NCI-H2081 treated with DMSO at 0.1 percent for 48 hours (cell line): ENCODE measurements at places on chromosomes 5 and 9.

- DNase-seq = no peak
Observed at GRCh38 chr9:108863891-108864290, 1.8 kb downstream of the ACTL7A start.

DNA sequence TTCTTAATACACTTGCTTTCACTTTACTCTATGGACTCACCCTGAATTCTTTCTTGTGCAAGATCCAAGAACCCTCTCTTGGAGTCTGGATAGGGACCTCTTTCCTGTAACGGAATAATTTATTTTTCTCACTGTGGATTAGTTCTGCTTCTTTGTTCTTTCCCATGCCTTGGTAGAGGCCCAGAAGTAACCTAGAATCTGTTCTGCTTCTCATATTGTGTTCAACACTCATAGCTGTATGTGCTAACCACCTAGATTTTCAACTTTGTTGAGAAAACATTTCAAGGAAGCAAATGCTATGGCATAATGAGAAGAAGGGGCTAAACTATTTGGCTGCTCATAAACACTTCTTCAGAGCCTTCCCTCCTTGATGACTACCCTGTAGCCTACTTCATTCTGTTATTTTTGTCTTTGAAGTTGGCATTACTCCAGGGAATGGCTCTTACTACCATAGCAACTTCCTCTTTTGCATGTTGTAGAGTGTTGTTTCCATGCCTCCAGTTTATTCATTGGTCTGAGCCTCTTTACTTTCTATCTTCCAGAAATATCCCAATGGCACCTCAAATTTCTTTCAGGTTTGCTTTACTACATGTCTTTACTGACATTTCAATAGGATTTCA, 74.3 kb downstream of the KIAA0825 start:
- DNase-seq = no peak

DNA sequence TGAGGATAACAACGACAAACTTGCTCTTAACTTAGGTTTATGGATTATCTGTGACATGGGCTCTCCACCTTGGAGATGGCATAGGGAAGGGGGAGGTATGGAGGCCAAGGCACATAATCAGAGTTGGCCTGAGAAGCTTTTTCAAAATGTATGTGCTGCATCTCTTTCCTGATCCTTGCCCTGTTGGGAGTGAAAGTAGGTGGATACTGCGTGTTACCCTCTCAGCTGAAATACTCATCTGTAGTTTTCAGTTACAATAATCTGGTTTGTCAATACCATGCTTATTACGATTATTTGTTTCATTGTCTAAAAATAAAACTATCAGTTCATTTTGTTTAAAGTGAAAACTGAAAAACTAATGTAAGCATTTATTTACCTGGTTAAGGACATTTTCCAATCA, 86.7 kb downstream of the SLC44A1 start:
- DNase-seq = no peak

DNA sequence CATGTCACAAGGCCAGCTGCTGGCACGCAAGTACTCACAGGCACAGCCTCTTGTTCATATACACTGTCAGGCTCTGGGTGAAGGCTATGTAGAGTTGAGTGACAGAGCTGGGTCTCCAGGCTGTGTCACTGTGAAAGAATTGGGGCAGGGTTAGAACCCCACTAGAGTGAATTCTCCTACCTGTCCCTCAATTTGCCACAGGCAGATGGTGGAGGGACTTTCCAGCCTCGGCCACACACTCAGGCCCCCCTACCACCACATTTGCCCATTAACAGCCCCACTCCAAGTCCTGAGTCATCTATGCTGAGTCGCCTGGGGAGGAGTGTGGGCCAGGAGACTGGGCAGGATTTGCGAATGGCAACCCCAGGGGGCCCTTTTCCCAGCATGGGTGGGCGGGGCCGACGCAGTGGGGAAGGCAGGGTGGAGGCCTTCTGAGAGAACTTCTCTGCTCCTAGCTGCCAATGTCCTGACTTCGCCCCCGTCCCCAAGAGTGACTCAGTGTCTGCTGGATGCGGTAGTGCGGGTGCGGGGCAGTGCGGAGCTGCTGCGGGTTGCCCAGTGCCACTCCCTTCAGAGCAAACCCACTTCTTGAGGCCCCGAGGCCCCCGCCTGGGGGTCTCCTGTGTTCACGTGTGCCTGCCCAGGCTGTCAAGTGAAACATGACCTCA, 50.3 kb upstream of the PSD2 start:
- no peak for DNase-seq

DNA sequence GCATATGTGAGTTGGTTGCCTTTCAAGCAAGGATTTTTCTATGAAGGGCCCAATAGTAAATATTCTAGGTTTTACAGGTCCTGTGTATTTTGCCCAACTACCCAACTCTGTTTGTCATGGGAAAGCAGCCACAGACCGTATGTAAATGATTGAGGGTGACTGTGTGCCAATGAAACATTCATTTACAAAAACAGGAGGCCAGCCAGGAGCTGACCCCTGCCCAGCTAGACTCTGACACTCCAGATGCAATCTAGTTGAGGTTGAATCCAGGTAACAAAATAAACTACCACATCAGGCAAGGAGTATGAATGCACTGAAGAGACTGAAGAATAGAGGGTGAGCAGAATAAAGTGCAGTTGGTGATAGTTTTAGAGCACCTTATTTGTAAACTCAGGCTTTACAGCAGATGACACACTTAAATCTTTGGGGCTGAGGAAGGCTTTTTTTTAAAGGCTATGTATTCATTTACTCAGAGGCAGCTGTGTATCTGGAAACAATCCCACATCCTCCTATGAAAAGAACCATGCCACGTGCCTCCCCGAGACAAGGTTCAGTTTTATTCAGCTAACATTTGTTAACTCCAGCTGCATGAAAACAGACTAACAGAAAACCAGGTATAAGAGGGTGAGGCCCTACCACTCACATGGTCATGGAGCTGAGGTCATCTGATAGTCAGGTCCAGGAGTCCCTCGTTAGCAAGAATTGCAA, 60.7 kb downstream of the SLC1A1 start:
- DNase-seq = no peak

- no peak for DNase-seq
Observed at GRCh38 chr5:148833122-148833521, 6.7 kb downstream of the ADRB2 start.

DNA sequence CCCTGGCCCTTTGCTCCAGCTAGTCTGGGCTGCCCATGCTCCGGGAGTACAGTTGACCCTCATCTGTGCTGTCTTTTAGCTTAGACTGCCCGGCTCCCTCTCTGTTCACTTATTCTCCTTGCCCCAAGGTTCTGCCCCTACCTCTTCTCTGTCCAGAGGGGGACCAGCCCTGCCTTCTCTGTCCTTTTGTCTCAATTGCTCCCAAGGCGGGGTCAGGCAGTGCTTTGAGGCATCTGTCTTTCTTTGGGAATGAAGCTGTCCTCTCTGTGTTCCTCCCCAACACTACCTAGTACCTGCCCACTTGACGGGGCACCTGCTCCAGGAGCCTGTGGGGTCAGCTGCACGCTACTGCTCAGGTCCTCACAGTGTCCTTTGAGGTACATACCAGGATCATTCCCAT, 59.3 kb downstream of the PSD2 start:
- DNase-seq = no peak

DNA sequence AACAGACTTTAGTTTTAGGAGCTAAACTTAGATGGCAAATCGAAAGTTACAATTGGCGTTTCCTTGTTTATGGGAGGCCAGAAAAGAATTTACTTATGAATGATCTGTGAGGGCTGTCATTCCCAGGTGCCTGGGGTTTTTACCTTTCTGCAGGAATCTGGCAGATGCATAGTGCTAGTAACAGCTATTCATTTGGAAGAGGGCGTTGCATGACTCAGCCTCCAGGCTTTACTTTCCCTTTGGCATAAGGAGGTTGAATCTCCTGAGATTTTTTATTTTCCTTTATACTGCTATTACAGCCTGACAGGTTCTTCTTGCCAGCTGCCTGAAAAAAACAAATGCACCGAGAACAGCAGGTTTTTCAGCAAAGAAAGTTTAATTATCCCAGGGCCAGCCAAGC, 30.0 kb downstream of the CARD6 start:
- DNase-seq = no peak

DNA sequence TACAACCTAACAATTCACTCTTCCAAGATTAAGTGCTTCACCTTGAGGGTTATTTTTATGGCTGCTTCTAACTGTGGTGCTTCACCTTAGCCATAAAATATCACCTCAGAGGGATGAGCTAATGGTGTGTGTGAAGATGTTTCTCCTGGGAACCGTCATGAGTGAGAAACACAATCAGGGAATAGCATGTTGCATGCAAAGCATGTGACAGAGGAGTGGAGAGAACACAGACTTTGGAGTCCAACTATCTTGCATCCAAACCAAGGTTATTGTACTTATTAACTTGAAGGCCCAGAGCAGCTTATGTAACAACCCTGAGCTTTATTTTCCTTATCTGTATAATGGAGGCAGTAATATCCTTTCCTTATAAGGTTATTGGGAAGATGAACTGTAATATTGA, 1089.0 kb upstream of the DMAC1 start:
- DNase-seq = no peak

GRCh38 chr9:2153630-2154217, 138.6 kb downstream of the SMARCA2 start:
- no peak for DNase-seq

GRCh38 chr5:16901021-16901644, 35.0 kb downstream of the MYO10 start:
- DNase-seq = no peak

GRCh38 chr5:178192244-178192643, 5.1 kb upstream of the GMCL2 start:
- no peak for DNase-seq

GRCh38 chr5:34891981-34892380, 23.3 kb downstream of the RAD1 start:
- DNase-seq = no peak

- DNase-seq = no peak
Observed at GRCh38 chr9:93895535-93895934, 59.6 kb downstream of the BARX1 start.

DNA sequence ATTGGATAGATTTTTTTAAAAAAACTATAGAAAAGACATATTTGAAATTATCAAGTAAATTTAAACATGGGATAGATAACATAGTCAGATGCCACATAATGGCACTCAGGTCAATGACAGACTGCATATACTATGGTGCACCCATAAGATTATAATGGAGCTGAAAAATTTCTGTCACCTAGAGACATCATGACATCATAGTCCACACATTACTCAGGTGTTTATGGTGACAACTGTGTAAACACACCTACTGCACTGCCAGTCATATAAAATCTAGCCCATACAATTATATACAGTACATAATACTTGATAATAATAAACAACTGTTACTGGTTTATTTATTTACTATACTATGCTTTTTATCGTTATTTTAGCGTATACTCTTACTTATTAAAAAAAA, 58.6 kb downstream of the CPLANE1 start:
- no peak for DNase-seq

DNA sequence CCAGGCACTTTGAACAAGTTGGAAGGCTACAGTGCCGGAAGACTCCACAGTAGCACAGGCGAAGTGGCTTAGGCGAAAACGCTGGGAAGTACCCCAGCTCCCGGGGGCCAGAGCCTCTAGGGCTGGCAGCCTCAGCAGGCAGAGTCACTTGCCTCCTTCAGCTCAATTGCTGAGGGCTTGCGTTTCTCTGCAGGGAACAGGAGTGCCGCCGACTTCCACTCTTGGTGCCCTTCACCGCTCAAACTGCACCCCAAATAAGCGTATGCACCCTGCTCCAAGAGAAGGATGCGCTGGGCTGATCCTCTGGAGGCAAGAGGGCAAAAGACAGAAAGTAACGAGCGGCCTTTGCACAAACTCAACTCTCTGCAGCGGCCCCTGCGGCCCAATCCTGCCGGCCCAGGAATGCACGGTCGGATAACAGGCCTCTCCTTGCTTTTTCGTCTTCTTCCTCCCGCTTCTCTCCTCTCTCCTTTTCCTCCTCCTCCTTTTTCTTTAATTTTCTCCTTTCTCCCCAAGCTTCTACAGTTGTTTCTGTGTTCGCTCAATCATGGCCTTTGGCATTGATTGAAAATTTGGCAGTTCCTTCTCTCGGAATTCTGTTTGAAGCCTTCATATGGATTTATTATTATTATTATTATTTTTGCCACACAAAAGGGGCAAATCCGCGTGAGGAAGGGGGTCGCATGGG, 1.1 kb upstream of the S1PR3 start:
- DNase-seq = no peak

DNA sequence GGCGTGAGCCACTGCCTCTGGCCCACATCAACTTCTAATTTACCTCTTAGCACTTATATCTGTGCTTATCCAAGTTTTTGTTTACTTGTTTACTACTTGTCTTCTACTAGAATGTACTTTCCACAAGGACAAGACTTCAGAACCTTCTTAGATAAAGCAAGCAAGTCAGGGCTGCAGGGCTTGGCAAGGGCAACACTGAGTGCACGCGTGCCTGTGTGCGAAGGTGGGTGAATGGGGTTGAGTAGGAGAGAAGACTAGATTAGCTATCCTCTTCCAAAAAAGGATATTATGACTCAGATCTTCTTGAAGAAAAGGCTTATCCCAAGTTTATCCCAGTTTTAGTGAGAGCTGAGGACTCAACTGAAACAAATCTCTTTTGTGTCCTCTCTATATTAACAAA, 19.3 kb downstream of the AK3 start:
- DNase-seq = no peak

DNA sequence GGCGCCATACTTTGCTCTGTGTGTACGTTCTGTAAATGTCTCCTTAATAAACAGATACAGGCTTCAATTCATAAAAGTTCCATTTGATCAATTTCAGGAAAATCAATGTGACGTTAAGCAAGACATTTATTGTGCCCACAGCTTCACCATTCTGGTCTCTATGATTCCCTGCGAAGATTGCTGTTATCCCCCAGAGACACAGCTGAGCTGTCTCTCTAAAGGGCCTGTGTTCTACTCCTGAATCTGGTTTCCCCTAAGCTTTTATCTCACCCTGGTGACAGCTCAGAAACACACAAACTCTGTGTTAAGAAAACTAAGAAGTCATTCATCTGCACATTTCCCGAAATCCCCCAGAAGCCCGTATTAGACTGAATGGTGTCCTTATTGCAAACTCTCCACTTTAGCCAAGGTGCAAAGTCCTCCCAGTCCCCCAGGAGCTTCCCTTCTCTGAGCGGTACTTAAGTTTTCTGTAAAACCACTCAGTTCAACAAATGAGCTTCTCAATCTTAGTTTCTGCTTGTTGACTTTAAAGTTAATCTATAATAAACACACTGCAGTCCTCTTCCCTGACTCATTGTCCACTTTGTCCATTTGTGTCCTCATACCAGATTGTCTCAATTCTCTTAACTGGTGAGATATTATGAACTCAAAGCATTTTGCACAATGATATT, 1.4 kb upstream of the C5orf15 start:
- no peak for DNase-seq

- DNase-seq = no peak
Observed at GRCh38 chr5:7849681-7850394, 1.1 kb downstream of the CFAP90 start.

GRCh38 chr9:21656776-21657674, 145.4 kb upstream of the MTAP start:
- no peak for DNase-seq

DNA sequence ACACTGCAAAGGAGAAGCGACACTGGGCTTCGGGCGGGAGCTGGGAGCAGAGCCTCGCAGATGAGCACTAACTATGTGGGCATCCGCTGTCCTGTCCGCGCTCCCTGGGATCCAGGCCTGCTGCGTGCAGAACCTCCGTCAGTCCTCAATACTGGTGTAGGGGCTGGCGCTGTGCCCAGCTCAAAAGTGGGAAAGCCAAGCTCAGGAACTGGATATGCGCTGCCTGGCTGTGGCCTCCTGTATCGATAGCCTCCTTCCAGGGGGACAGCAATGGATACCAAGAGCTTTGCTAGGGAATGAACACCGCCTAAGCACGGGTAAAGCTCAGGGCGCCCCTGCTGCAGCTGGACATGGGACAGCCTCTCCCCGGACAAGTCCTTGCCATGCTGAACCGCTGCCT, 270.4 kb downstream of the NSG2 start:
- DNase-seq = no peak
